ENCODE measurements at places on chromosomes 4 and X.

- DNase-seq, result no peak
Observed at GRCh38 chr4:88006956-88007303, 505 bp upstream of the PKD2 start.

DNA sequence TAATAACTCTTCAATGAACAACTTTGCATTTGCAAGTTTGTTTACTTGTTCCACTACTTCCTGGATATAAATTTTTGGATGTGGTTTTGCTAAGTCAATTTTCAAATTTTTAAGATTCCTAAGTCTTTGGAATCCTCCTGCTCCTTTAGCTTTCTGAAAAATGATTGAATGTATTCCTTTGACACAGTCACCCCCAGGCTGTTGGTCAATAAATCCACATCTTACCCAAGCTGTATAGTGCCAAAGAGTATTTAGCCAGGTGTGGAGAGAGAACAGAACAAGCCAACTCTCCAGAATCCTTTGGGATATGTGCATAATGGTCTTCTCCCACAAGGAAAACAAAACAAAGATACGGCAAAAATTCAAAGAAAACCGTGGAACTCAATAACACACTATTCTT lies 56.9 kb upstream of the INTU start:
- DNase-seq, result no peak

- DNase-seq, result no peak
Observed at GRCh38 chr4:61245069-61245714, 45.1 kb downstream of the ADGRL3 start.

DNA sequence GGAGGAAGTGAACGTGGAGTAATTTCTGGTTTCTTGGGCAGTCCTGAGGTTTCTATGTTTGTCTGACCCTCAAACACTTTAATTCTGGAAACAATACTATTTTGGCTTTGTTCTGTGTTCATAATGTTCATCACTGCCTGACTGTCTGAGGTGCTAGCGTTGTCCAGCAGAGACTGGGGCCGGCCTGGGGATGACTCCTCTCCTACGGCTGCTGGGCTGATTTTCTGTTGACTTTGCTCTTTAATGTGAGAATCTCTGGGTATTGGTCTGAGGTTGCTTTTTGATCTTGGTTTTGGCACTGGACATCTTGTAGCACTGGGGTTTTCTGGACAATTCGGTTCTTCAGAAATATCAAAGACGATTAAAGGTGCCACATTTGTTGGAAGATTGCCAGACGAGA lies 75.8 kb downstream of the RPS3A start:
- DNase-seq, result no peak

DNA sequence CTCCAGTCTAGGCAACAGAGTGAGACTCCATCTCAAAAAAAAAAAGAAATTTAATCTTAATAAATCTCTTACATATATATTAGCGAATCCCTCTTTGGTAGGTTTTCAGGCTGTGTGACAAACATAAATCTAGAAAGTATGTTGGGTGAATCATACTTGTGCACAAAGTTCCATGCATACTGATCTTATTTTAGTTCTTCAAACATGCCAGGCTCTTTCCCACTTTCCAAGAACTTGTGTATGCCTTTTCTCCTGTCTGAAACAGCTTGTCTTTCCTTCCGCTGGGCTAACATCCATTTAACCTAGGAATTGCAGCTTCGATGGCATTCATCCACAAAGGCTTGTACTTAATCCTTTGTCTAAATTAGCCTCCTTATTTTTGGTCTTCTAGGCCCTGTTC lies 156.6 kb upstream of the CASK start:
- DNase-seq, result no peak
